ENCODE measurements at places on chromosomes 4 and X.

- no peak for DNase-seq
These were observed 4.4 kb upstream of the SMIM14 start for GRCh38 chr4:39642885-39643552.

GRCh38 chr4:11439836-11440235, 11.1 kb upstream of the HS3ST1 start:
- no peak for DNase-seq

- no peak for DNase-seq
These were observed 4.0 kb downstream of the CDKN2AIP start for GRCh38 chr4:183448436-183448835.

- no peak for DNase-seq
These were observed 26.9 kb downstream of the NUDT6 start for GRCh38 chr4:122895336-122895995.

DNA sequence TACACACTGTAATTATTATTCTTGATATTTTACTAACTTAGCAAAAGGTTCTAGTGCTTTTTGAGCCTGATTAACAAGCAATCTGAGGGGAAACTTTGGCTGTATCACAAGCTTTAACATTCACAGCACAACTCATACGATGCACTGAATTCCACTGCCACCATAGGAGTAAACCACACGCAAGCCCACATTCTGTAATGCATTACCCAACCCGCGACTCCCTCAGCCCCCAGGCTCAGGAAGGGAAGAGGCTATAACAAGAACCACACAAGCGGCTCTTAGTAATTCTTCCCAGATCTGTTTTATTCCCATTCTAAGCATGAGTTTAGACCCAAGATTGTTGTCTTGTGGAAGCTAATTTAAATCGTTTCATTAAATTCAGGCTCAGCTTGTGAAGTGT, 138.5 kb upstream of the TBL1X start:
- no peak for DNase-seq

DNA sequence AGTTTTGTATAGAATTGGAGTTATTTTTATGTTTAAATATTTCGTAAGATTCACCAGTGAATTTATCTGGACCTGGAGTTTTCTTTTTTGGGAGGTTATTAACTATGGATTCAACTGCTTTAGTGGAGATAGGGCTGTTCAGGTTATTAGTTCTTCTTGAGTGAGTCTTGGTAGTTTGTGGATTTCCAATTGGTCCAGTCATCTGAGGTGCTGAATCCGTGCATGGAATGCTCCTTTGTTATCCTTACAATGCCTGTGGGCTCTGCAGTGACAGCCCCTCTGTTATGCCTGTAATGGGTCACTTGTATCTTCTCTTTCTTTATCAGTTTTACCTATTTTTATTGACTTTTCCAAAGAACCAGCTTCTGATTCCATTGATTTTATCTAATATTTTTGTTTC, 15.4 kb upstream of the NKX1-1 start:
- no peak for DNase-seq

DNA sequence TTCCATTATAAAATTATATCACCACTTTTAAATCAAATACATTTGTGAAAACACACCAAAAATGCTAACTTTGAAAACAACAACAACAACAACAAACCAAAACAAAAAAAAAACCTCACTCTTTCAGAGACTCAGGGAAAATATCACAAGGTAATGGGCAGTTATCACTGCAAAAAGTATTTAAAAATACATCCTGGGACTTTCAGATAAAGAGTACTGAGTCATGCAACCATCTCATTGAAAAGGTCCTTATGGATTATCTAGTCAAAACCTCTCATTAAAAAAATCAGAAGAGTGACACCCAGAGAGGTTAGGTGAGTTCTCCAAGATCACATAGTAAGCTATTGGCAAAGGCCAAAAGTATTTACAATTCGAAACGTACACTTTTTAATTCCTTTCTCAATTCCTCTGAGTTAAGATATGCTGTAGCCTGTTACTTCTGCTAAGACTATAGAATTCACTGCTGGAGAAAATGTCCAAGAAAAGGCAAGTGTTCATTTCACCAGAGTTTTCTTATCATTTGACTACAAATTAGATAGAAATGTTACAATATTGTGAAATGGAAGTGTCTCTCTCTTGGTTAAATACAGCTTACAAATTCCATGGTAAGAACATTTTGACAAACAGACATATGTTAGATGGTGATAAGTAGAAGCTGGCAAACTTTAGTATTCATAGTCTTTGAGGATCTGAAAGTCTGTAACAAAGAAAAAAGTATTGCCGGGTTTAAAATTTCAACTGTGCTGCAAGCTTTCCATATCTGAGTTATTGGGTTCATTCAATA, 9.3 kb downstream of the STX18 start:
- DNase-seq: no peak

- DNase-seq: no peak
These were observed 3.7 kb downstream of the GABRQ start for GRCh38 chrX:152641256-152641875.

GRCh38 chr4:164821711-164822110, 55.3 kb upstream of the APELA start:
- no peak for DNase-seq
